IPS DF 19.7 (cell line): ENCODE measurements at places on chromosomes 5 and 9.
A peak's percentile ranks its signal among the peaks of the same experiment; 100 is the strongest.

DNA sequence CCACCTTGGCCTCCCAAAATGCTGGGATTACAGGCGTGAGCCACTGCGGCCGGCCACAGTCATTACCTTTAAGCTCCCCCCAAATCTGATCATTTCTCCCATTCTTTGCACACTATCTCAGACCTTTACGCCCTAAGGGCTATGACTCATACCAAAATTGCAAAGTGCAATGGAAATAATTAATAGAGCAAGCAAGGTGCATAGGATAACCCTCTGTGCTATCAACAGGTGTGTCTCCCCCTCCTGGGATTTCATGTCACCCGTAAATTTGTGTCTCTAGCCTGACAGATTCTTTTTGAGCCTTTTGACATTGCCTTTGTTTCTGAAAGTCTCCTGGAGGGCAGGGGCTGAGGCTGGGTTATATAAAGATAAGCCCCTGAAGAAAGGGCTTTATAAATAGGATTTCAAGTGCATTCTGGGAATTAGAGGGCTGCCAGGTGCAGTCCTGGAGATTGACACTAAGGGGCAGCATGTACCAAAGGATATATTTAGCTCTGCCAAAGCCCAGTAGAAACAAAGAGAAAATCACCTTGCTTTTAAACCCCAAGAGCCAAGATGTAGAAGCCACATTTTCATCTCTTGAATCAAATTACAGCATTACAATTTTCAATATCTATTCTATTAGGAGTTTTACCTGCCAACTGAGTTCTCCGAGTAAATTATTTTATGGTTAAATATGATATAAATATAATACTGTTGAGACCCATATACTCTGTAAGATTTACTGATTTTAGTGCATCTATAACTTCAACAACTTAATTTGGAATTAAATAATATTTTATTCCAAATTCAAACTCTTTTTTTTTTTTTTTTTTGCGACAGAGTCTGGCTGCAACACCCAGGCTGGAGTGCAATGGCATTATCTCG, 18.2 kb downstream of the S100Z start:
- no peak for DNase-seq

GRCh38 chr9:108382310-108382709, 473.5 kb downstream of the ACTL7B start:
- DNase-seq = no peak

GRCh38 chr5:98872674-98873073, 56.1 kb downstream of the CHD1 start:
- DNase-seq = no peak

DNA sequence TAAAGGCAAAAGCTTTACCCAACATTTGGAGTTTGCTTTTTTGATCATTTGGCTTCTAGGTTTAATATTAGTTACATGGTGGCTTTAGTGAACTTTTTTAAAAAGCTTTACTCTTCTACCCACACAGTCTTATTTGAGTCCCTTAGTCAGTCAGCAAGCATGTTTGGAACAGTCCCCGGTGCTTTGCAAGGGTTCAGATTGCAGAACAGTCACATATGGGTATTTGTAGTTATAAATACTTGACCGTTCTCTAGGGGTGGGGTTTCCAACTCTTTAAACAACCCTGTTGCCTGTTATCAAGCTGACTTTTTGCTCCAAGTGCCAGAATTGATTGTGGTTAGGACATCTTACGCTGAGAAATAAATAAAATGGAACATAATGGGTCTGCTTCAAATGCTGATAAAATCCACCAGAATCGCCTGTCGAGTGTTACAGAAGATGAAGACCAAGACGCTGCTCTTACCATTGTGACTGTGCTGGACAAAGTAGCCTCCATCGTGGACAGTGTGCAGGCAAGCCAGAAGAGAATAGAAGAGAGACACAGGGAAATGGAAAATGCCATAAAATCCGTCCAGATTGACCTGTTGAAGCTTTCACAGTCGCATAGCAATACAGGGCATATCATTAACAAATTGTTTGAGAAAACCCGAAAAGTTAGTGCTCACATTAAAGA, at the start of gene CAVIN4:
TSS of gene CAVIN4 (plus strand) at position 304 of the 673 bp plus-strand sequence. CDS start at position 369, 65 bp downstream.
- DNase-seq = no peak

DNA sequence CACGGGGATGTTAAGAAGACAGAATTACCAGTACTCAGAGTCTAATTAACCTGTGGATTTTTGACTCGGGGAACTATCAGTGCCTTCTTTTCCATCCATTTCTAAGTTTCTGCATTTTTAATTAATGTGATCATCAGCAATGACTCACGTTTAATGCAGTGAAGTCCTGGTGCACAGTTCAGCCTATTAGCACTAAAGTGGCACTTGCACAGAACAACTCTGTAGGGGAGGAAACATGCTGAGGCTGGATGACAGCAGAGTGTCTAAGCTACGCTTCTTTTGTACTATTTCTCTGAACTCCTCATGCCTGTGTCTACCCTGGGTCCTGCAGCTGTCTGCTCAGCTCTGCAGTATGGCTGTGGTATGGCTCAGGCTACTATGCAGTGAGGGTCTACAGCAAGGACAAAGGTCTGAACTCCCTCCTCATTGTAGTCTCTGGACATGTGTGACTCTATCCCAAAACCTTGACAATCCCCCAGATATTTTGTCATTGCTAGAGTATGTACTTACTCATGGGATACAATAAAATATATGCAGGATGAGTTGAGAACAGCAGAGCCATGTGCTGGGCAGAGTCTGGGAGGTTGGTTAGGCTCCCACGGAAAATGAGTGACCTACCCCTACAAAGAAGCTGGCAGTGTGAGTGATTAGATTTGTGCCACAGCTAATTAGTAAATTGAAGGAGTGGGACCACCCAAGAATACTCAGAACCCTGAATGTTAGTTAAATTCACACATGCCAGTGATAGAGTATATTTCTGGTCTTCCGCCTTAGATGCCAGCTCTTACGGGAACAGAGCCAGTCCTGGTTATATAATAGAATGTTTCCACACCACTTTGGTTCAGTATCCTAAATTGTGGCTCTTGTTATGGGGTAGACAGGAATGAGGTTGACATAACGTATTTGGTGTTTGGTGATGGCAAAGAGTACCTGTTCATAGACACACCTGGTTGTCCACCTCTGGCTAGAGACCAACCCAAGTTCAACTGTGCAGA, 148.0 kb downstream of the GHR start:
- no peak for DNase-seq

DNA sequence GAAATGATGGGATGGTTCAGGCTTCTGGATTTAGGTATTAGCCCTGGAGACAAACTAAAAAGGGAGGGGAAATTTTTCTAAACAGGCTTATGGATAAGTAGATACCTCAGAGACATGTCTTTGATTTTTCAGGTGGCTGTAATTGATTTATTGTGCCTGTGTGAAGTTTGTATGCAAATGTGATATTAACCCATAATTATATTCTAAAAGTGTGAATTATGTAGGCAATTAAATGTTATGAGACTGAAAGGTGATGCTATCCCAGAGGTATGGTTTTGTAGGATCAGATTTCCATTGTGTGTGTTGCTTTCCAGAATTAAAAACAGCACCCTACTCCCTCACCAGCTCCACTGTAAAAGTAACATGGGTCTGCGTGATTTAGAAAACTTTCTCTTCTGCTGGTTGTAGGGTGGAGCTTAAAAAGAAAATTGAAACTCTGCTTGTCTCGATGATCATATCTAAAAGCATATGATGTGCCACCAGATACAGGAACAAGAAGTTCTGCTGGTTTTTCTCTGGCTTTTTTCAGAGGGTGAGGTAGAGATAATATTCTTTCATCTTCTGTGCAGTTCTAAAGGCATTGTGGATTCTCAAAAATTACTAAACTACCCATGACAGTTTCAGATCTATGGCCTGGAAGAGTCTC, 71.8 kb upstream of the TAF11L2 start:
- DNase-seq = no peak

- no peak for DNase-seq
Observed at GRCh38 chr5:103891151-103891550, 328.6 kb upstream of the NUDT12 start.

DNA sequence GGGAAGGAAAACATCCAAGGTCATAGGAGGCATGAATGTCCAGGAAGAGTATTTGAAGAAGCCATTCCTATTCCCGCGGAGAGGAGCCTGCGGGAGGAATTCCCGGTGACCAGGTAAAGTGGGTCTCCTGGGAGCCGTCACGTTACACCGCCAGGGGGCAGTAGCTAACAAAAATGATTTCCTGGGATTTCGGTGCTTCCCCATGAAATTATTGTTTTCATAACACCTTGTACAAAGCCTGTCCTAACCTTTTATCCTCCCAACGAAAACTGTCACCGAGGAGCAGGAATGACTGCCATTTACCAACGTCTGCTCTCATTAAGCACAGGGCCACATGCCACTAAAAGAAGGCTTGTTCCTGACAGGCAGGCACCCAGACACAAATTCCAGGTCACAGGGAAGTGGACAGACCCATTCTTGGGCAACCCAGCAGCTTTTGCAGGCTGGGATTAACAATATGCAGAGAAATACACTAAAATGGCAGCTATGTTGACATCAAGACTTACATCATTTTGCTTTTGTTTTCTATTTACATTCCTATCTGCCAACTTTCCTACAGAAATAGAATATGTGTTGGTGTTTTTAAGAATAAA, 41.2 kb upstream of the CTSL start:
- DNase-seq = no peak

DNA sequence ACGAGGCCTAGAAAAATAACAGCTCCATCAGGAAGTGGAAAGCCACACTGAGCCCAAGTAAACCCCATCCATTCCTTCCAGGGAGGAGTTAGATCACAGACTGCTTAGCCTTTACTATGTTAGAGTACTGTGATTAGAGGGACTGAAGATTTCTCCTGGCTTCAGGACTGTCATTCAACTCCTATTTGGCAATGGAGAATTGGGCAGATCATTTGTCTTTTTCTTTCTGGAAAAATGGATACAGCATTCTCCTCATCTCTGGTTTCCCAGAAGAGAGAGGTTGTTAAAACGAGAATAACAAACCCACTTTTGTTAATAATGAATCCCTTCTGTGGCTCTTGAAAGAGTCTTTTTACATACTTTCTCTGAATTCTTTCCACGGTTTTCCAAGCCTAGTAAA, 150.4 kb downstream of the GABRB2 start:
- no peak for DNase-seq

GRCh38 chr5:178434016-178434761, 156.0 kb downstream of the COL23A1 start:
- no peak for DNase-seq

- DNase-seq = no peak
Observed at GRCh38 chr5:5295351-5295750, 127.1 kb upstream of the ICE1 start.

DNA sequence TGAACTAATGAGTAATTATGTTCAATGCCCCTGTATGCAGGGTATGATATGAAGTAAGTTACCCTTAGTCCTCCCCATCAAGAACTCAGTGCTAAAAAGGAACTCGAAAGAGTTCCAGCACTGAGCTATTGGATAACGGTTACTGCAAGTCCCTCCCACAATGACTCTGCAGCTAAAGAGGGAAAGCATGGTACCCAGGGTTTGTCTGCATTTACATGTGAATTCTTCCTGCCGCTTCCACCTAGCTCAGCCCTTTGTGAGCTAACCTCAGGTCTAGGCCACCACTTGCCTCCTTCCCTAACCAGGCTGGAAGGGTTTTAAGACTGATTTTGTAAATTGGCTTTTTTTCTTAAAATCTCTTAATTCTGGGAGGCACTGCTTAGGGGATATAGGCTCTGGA, 376.8 kb downstream of the EBF1 start:
- peak; percentile 68 for DNase-seq

GRCh38 chr5:86500947-86501346, 116.8 kb upstream of the COX7C start:
- DNase-seq = no peak

DNA sequence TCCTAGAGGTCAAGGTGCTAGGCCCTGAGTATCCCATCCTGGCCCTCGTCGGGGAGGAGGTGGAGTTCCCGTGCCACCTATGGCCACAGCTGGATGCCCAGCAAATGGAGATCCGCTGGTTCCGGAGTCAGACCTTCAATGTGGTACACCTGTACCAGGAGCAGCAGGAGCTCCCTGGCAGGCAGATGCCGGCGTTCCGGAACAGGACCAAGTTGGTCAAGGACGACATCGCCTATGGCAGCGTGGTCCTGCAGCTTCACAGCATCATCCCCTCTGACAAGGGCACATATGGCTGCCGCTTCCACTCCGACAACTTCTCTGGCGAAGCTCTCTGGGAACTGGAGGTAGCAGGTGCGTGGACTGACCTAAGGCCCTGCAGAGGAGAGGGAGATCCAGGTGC, 7.9 kb downstream of the BTNL9 start:
- no peak for DNase-seq

GRCh38 chr9:85478847-85479246, 262.9 kb downstream of the AGTPBP1 start:
- no peak for DNase-seq

GRCh38 chr5:172713113-172713808, 57.7 kb downstream of the DUSP1 start:
- no peak for DNase-seq

- no peak for DNase-seq
Observed at GRCh38 chr5:73673161-73673591, 47.2 kb downstream of the ARHGEF28 start.

- no peak for DNase-seq
Observed at GRCh38 chr5:115050866-115051265, 118.8 kb downstream of the TRIM36 start.

DNA sequence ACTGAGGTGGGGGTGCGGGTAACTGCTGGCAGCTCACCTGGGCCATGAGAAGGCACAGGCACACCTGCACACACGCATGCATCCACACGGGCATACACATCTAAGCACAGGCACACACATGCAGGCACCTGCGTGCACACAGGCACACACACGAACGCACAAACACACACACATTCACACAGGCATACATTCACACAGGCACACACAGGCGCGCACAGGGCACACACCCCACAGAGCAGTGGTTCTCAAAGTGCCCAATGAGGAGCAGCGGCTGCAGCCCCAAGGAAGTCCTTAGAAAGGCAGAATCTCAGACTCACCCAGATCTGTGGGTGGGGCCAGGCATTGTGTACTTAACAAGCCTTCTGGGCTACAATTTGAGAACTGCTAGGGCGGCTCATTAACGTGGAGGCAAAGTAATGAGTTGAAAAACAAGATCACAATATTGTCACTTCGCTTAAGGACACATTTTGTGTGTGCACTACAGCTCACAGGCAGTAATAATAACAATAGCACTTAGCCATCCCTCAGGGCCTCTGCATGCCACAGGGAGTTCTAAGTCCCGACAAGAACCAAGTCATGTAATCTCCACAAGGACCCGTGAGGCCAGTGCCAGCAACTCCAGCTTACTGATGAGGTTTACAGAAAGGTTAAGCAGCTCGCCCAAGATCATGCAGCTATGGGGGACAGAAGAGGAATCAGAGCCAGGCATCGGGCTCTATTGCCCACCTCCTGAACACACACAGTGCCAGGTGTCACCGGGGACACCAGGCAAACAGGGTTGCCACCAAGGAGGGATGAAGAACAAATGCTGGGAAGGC, 91.6 kb downstream of the ROR2 start:
- DNase-seq = no peak
